ENCODE measurements at places on chromosomes 1 and 21. TPM values are rescaled to one million over a fixed set of nuclear protein-coding genes. Genes with fewer than 3 reads are reported as not detected.

DNA sequence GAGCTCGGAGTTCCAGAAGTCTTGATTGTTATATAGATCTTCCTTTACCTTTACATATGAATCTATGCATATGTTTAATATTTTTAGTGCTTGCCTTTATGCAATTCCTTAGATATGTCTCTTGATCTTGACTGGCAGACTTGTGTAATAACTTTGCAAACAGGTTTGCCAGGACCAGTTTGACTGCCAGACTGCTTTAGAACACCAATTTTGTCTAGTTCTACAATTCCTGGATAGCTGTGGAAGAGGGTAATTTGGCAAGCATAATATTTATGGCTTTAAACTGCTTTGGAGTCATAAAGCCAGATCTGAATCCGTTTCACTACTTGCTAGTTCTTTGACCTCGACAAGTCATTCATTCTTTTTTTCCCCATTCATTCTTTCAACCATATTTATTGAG is 250.0 kb downstream of the FAF1 start:
- H3K4me3 ChIP-seq: no peak overlapping the region
- no peaks in the 10 kb centered on the region for H3K27me3 ChIP-seq
- H3K27ac ChIP-seq: no peak overlapping the region
- DNase-seq: no peak
- no peaks in the 10 kb centered on the region for H3K36me3 ChIP-seq
- no peaks in the 10 kb centered on the region for H3K4me1 ChIP-seq

GRCh38 chr1:12596007-12596821 is 21.8 kb downstream of the DHRS3 start:
- H3K27me3 ChIP-seq: no peaks in the 10 kb centered on the region
- no peak overlapping the region for H3K4me3 ChIP-seq
- peaks cover 55% of the 10 kb centered on the region for H3K4me1 ChIP-seq
- DNase-seq: peak; percentile 77

GRCh38 chr1:227170361-227171166 is 147.7 kb downstream of the CDC42BPA start:
- H3K36me3 ChIP-seq: no peaks in the 10 kb centered on the region
- no peaks in the 10 kb centered on the region for H3K27me3 ChIP-seq
- no peaks in the 10 kb centered on the region for H3K4me1 ChIP-seq

- no peaks in the 10 kb centered on the region for H3K36me3 ChIP-seq
- no peak overlapping the region for H3K27ac ChIP-seq
- H3K4me1 ChIP-seq: peaks cover 17% of the 10 kb centered on the region
- DNase-seq: peak; percentile 33
- no peaks in the 10 kb centered on the region for H3K27me3 ChIP-seq
Observed at GRCh38 chr21:45466330-45467220, 61.6 kb downstream of the COL18A1 start.

GRCh38 chr1:53346814-53347176 is 18.9 kb upstream of the LRP8 start:
- no peaks in the 10 kb centered on the region for H3K4me1 ChIP-seq
- no peaks in the 10 kb centered on the region for H3K27me3 ChIP-seq
- no peak for DNase-seq
- no peak overlapping the region for H3K27ac ChIP-seq

DNA sequence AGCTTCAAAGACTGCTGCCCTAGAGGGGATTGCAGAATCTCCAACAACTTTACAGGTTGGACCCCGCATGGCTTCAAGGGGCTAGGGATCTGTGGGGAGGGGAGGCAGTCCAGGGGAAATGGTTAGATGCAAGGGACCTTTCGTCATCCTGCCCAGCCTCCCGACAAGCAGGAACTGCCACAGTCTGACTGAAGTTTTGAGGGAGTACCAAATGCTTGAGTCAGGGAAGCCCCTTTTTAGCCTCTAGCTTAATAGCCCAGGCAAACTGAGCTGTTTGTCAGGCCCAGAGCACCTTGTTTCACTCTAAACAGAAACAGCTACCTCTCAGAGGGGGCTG is 1.1 kb downstream of the TOR3A start:
- H3K36me3 ChIP-seq: no peaks in the 10 kb centered on the region
- H3K4me1 ChIP-seq: no peaks in the 10 kb centered on the region
- no peaks in the 10 kb centered on the region for H3K27me3 ChIP-seq

DNA sequence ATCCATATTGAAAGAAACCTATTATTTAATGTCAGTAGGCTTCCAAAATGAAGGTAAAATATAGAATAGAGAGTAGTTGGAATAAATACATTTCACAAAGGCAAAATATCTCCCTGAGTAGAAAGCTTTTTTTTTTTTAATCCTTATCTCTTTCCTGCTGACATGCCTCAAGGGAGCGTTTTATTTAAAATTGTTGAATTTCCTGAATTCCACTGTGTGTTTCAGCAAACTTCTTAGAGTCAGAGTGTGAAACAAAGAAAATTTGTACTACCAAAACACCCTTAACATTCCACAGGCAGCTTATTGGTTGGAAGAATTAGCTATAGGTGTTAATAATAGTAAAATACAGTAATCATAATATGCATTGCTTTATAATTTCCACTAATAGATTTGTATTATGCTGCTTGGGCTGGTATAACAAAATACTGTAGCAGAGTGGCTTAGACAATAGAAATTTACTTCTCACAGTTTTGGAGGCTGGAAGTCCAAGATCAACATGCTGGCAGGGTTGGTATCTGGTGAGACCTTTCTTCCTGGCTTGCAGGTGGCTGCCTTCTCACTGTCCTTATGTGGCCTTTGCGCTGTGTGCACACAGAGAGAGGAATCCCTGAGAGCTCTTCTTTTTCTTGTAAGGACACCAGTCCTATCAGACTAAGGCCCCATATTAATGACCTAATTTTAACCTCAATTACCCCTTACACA is 468.4 kb upstream of the C1orf87 start:
- no peak for DNase-seq
- no peaks in the 10 kb centered on the region for H3K36me3 ChIP-seq
- H3K27me3 ChIP-seq: no peaks in the 10 kb centered on the region
- H3K27ac ChIP-seq: no peak overlapping the region
- H3K4me3 ChIP-seq: no peak overlapping the region
- no peaks in the 10 kb centered on the region for H3K4me1 ChIP-seq

DNA sequence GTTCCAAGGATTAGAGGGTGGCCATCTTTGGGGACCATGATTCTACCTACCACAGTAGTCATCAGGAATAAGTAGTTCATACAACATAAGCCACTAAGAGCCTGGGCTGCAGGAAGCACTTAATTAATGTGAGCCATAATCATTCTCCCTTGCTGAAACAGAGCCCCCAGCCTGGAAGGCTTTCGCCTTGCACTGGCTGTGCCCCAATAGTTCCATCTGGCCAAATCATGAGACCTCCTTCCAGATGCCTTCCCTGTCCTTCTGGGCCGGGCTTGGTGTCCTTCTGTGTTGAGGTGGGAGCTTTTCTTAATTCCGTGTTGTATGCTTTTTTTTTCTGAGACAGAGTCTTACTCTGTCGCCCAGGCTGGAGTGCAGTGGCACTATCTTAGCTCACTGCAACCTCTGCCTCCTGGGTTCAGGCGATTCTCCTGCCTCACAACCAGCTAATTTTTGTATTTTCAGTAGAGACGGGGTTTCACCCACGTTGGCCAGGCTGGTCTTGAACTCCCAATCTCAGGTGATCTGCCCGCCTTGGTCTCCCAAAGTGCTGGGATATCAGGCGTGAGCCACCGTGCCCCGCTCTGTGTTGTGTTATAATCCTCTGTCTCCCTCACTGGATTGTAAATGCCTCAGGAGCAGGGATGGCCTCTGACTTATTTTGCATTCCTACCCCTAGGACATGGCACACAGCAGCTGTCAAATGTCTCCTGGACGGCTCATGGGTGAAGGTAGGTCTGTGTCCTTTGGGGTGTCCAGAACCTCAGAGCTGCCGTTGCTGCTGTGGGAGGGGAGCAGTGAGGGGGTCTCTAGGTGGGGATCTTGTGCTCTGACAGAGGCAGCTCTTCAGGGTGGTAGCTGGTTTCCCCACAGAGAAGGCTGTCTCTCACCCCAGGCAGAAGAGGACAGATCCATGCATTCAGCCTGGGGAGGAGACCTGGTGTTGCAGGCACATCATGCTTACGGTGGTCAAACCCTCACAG is 10.1 kb downstream of the GNG4 start:
- H3K36me3 ChIP-seq: no peaks in the 10 kb centered on the region
- no peaks in the 10 kb centered on the region for H3K4me1 ChIP-seq
- H3K27ac ChIP-seq: no peak overlapping the region
- H3K4me3 ChIP-seq: no peak overlapping the region
- no peaks in the 10 kb centered on the region for H3K27me3 ChIP-seq
- peak; percentile 22 for DNase-seq

- no peaks in the 10 kb centered on the region for H3K27me3 ChIP-seq
- H3K4me3 ChIP-seq: no peak overlapping the region
- peak overlapping the region; percentile 53 for H3K27ac ChIP-seq
- no peaks in the 10 kb centered on the region for H3K36me3 ChIP-seq
- DNase-seq: no peak
Observed at GRCh38 chr1:205441716-205442050, 14.2 kb downstream of the BLACAT1 start.

DNA sequence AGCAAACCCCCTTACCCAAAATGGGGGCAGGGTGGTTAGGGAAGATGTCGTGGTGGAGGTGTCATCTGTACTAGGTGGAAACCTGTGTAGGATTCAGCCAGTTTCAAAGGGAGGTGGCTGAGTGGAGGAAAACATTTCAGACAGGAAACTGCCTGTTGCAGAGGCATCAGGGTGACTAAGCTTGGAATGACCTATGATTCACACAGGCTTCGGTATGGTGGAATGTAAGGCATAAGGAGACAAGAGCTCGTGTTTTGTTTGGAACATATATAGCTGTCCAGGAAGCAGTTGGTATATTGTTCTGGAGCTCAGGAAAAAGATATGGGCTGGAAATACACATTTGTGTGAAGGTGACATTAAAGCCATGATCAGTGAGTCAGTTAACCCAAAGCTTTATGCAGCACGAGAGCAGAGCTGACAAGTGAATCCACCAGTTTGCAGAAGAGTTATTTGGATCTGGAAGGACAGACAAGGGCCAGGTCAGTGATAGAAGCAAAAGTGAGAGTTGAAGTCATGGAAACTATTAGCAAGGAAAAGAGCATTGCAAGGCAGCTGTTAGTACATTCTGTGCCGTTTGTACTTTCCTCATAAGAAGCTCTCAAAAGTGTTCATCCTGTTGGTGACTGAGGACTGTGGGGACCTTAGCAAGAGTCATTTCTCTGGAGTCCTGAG is 12.2 kb downstream of the UTP25 start:
- peaks cover 85% of the 10 kb centered on the region for H3K36me3 ChIP-seq
- no peak overlapping the region for H3K4me3 ChIP-seq
- no peaks in the 10 kb centered on the region for H3K4me1 ChIP-seq
- no peak overlapping the region for H3K27ac ChIP-seq

- no peak for DNase-seq
- no peak overlapping the region for H3K4me3 ChIP-seq
Observed at GRCh38 chr1:94619731-94620130, 78.2 kb upstream of the F3 start.

DNA sequence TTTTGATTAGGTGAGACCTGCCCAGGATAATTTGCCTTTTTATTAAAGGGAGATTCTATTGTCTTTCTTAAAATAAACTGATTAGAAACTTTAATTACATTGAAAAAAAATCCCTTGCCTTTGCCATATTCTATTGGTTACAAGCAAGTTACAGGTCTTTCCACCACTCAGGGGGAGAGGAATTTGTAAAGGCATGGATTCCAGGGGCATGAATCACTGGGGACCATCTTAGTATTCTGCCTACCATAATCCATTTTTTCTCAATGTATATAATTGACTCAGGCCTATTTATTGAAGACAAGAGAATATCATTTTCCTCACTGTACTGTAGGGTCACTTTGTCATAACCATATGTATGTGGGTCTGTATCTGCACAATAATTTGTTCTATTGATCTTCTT is 124.3 kb upstream of the PDE4B start:
- H3K4me1 ChIP-seq: no peaks in the 10 kb centered on the region
- no peak overlapping the region for H3K27ac ChIP-seq

DNA sequence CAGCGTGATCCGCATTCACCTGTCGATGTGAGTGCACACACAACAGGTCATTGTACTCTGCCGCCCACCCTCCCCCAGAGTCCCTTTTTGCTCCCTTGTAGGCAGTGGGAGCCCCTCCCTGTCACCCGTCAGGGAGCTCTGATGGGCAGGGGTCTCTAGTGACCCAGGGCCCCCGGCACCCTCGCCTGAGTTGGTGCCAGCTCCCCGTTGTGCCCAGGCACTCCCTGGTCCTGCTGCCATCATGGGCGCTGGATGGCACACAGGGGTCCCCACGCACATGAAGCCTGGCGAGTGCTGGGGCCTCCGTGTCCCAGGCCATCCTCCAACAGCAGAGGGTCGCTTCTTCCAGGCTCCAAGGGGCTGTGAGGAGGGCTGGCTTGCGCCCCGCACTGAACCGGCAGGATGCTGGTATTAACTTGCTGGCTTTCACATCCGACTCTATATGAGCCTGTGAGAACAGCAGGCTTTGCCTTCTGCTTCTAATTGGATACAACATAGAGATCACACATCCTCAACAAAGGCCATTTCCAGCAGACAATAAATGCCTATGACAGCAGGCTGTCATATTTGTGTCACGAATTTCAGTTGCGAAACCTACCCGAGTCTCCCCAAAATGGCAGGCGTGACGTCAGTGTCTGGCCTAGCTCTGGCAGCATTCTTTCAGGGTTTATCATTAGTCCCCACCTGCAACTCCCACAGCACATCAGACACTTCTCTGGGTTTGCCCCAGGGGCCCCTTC is 35.4 kb downstream of the KIAA1614 start:
- no peak overlapping the region for H3K27ac ChIP-seq
- no peaks in the 10 kb centered on the region for H3K27me3 ChIP-seq
- no peaks in the 10 kb centered on the region for H3K4me1 ChIP-seq

GRCh38 chr1:201955729-201956143 is 433 bp downstream of the TIMM17A start:
- H3K4me1 ChIP-seq: peaks cover 12% of the 10 kb centered on the region
- H3K27me3 ChIP-seq: no peaks in the 10 kb centered on the region
- H3K27ac ChIP-seq: peak overlapping the region; percentile 90
- H3K36me3 ChIP-seq: peaks cover 2% of the 10 kb centered on the region

GRCh38 chr1:247054992-247055415 is 23.6 kb downstream of the ZNF670 start:
- H3K27me3 ChIP-seq: no peaks in the 10 kb centered on the region
- H3K4me1 ChIP-seq: no peaks in the 10 kb centered on the region
- H3K36me3 ChIP-seq: no peaks in the 10 kb centered on the region
- no peak overlapping the region for H3K27ac ChIP-seq

The CASQ1 gene
- polyA plus RNA-seq: 0.14 TPM

The AVPR1B gene
- 1.1 TPM for polyA plus RNA-seq

The AJAP1 gene
- 3.1 TPM for polyA plus RNA-seq

The CFAP141 gene
- 0.52 TPM for polyA plus RNA-seq
